Jurkat, Clone E6-1 (cell line): ENCODE measurements at places on chromosomes 11 and 22.
A peak's percentile ranks its signal among the peaks of the same experiment; 100 is the strongest.

DNA sequence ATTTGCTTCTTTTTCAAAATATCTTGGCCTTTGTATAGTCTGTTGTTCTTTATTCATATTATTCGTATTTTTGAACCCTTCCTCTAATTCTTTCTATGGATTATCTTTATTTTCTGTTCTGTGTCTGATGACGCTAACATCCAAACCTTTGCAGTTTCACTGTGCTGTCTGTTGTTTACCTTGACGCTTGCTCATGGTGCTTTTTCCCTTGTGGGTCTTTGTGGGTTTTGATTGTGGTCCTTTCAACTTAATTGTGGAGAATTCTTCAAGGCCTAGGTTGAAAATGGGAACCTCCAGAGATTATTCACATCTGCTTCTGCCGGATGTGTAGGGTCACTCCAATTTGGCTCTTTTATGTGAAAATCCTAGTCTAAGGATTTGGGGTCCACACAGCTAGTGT is 34.6 kb downstream of the PARVG start:
- DNase-seq = no peak

- no peak for DNase-seq
These were observed 220.8 kb downstream of the RAB38 start for GRCh38 chr11:87954476-87954875.

GRCh38 chr11:66867425-66868040 is 10.7 kb downstream of the LRFN4 start:
- DNase-seq = no peak

- no peak for DNase-seq
These were observed 19.1 kb downstream of the RPL3 start for GRCh38 chr22:39300186-39300830.

- DNase-seq = no peak
These were observed 39.7 kb upstream of the SLC6A5 start for GRCh38 chr11:20559523-20560300.

GRCh38 chr22:23565915-23566704 is 14.0 kb downstream of the IGLL1 start:
- DNase-seq = no peak

DNA sequence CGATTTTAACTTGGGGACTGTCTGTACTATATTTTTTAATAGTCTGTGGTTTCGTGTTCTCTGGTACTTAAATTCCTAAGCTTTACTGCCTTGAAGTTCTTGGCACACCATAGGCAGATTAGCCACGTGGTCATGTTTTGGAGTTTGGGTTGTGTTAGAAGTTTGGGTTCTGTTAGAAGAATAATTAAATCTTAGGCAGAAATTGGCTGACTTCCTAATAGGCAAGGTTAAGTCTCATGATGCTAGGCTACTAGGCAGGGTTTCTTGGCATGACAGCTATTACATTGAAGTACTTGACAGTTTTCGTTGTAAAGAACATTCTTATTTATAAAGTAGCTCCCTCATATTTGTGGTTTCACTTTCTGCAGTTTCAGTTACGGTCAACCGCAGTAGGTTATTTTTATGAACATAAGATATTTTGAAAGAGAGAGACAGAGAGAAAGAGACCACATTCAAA is 30.0 kb upstream of the MMP7 start:
- peak; percentile 52 for DNase-seq

GRCh38 chr11:33773404-33773986 is 825 bp downstream of the FBXO3 start:
- no peak for DNase-seq

- no peak for DNase-seq
These were observed 74.8 kb downstream of the NAT10 start for GRCh38 chr11:34180040-34180813.

DNA sequence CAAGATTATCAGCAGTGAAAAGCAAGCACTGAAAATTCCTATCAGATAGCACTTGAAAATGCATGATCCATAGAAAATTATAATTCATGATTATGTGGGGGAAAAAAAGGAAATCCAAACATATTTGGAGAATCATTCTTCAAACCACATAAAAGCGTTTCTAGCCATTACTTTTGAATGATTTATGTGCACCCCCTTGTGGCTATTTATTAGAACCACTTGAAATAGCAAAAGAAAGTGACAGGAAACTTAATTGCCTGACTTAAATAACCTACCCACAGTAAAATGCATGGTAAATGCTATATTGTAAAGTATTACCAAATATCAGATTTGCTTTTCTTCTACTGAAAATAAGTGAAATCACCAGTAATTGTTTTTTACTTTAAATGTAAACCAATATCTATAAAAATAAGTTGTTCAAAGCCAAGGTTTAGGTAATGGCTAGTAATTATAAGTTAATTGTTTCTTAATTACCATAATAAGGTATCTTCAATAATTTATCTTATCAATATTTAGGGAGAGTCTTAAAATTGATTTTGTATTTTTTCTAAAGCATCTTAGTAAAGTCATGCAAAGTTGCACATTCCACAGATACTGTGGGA is 168.5 kb downstream of the ARHGAP42 start:
- DNase-seq = peak; percentile 37

DNA sequence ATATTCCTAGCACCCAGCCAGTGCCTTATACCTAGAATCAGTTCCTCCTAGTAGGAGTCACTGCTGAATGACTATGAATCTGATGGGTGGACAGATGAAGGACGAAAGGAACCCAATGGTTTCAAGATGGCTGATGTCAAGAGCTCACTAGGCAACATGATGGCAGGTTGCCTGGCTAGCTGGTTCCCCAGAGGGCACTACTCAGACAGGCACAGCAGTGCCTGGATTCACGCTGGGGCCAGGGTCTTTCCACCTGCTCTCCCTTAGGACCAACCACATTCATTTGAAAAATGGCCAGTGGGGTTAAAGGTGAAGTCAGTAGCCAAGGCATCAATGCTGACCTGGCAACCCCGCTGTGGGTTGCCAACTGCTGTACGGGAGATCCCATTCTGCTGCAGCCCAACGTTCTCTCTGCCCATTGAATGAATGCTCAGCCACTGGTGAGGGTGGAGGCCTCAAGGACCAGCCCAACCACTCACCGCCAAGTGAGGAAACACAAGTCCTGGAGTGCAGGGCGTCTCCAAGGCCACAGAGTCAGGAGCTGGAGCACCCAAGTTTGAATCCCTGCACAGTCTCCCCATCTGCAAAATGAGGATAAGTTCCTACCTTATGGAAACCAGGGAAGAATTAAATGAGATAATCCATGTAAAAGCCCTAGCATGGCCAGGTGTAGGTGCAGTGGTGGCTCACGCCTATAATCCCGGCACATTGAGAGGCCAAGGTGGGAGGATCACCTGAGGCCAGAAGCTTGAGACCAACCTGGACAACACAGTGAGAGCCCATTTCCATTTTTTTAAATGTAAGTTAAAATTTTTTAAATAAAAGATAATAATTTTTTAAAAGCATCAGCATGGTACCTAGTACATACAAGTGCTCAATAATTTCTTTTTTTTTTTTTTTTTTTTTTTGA is 12.4 kb downstream of the MYH9 start:
- no peak for DNase-seq

DNA sequence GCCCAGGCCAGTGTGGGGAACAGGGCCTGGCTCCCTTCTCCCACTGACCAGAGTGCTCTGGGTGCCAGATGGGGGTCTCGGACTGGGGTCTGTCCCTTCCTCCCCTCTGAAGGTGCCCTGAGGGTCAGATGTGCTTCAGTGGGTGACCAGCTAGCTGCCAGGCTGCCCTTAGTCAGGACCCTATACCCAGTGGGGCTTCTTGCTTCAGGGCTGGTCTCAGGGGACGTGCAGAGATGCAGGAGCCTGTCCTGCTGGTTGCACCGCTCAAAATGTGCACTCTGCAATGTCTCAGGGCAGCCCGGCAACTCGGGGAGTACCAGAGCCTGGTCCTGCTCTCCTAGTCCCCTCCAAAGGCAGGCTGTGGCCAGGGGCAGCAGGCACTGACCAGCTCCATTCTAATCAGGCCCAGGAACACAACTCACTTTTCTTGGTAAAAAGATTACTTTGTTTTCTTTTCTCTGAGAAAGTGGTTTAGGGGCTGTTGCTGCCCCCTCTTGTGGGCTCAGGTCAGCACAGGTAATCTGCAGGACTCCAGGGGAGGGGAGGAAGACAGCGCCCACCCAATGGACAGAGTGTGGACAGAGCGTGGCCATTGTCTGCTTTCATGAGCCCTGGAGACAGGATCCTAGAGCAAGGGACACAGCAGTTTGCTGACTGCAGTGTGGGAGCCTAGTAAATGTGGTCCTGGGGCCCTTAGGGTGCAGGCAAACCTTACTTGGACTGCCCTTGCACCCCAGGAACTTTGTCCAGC is 80.9 kb downstream of the MED15 start:
- DNase-seq = no peak

- no peak for DNase-seq
These were observed 85.9 kb upstream of the MYOD1 start for GRCh38 chr11:17633279-17633986.

GRCh38 chr22:22815397-22816170 is 72.0 kb upstream of the IGLL5 start:
- no peak for DNase-seq

DNA sequence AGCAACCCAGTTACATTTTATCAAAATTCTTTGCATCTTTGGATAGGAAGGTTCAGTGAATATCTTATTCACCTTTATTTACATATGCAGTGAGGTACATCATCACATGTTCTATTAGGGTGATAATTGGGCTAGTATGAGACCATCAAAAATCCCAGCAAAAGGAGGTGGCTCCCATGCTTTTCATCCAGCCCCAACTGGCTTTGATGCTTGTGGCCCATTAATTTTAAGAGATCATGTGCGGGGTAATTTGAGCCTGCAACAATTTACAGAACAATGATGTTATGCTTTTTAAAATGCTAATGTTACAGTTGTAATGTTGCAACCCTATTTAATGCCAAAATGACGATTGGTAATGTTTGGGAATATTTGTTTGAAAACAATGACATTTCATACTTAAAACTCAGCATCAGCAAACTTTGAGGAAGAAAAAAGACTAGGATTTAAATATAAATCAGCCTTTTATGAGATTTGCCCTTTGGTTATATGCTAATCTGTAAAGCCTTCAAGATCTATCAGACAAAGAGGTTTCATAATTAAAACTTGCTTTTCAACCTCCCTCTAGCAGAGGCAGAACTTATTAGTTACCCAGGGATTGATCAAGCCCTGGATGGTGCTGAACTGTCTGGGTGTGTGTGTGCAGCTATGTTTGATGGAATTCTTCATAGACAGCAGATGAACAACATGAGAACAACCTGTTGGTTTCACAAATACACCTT is 183.5 kb upstream of the SORL1-AS1 start:
- DNase-seq = no peak

DNA sequence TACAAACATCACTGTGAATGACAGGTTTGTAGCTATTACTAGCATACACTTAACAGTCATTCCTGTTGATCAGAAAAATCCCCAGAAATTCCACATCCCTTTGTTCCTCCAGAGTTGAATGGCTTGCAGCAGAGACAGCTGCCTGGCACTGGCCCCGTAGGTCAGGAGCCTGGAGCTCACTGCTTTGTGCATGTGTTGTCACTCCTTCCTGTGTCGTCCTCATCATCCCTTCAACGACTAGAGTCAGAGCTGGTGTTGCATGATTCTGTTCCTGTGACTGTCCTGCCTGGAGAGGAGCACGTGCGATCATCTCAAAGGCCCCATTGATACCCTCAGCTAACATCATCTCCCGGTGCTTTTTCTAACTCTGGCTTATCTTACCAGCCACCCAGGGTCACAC is 58.3 kb downstream of the LDLRAD3 start:
- no peak for DNase-seq

DNA sequence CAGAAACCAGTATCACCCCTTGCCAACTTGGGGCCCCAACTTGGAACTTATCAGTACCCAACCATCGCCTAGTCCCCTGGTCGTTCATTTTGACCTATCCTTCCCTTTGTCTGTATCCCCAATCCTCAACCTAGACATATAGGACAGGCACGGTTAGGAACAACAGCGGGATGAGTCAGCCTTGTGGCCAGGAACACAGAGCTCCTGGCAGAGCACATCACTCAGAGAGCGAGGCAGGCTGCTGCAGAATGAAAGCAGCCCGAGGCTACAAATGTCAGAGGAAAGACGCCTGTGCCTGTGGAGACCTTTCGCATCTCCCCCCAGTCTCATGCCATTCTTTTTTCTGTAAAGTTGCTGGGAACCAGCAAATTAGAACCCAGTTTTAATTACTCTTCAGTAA is 14.6 kb downstream of the DKK3 start:
- DNase-seq = no peak

DNA sequence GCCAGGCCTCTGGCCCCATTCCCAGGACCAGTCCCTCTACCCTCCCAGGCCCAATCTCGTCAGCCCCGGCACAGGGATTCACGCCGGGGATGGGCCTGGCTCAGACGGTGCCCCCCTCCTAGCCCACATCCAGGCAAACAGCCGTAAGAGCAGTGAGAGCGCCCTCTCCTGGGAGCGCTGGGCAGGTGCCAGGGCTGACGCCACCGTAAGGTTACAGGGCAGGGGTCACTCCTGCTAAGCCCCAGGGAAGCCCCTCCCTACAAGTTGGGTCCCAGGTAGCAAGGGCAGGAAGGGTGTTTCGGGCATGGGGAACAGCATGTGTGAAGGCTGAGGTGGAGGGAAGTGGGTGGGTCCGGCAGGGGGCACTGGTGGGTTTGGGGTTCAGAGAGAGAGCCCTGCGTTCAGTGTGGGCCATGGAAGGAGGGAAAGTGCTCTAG is 19.2 kb upstream of the PPARA start:
- DNase-seq = no peak

- no peak for DNase-seq
These were observed 1.5 kb upstream of the ALDH3B1 start for GRCh38 chr11:68008381-68009337.

DNA sequence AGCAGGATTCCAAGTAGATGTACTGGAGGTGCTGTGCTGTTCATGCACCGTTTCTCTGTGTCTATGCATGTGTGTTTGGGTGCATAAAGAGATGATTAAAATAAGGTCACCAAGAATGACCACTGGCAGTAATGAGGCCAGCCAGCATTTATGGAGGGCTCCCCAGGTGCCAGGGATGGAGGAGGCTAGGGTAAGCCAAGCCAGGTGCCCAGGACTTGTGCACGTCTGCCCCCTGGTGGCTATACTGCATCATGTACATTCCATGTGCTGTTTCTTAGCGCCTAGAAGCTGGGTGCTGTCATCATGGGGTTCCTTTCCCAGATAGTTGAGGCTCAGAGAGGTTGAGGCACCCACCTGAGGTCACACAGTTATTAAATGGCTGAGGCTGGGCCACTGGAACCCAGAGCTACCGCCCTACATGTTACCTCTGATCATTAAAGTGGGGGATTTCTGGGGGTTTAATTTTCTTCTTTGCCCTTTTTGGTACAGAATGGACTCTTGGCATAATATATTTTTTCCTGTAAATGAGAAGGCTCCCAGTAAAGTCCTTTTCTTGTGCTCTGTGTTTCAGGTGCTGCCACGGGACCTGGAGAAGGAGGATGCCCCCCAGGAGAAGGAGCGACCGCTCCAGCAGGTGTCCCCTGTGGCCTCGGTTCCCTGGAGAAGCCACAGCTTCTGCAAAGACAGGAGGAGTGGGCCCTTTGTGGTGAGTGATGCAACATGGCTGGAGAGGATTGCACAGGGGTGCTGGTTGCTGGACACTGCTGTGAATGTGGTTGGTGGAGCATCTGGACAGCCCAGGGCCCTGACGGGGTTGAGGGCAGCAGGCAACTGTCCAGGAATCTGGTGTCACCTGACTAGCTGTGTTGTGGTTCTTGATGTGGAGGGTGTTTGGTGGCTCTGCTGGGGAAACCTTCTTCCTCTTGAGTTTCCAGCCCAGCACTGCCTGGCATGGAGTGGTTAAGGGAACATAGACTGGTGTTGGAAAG is 96.4 kb downstream of the KIAA1671 start:
- DNase-seq = peak; percentile 48

- peak; percentile 61 for DNase-seq
These were observed 65.8 kb upstream of the MS4A8 start for GRCh38 chr11:60633645-60634044.
